MV-4-11 (cell line): ENCODE measurements at places on chromosomes 7 and 10.
A peak's percentile ranks its signal among the peaks of the same experiment; 100 is the strongest.

DNA sequence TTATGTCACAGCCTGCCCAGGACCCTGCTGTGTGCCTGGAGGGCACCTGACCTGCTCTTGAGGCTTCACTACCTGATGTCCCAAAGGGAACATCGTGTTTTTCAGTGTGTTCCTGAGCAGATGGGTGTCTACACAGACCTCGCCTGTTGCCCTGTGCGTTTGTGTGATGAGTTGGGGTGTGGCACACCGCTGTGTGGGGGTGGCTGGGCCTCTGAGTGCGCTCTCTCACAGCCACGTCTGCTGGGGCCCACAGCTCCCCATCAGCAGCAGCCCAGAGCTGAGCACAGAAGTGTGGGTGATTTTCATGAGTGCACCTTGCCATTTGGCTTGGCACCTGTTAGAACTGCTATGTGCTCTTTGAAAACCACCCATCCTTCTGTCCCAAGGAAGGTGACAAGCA lies 121.5 kb downstream of the NKX6-2 start:
- no peak for DNase-seq

- no peak for DNase-seq
Measured at GRCh38 chr10:129331207-129331838, 135.7 kb upstream of the MGMT start.

DNA sequence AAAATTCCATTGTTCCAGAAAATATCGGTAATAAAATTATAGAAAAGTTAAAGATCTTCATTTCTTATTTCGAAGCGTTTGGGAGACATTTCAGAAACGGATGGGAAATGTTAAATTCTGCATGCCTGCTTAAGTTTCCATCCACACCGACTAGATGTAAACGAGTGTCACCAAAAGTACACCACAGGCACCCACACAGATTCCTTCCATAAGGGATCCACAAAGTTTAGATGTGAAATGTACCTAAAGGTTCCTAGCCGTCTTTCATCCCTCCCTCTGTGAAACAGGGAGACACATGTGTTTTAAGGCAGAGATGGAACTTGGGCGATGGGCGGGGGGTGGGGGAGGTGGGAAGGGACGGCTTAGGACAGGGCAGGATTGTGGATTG lies 621 bp upstream of the CAV1 start:
- DNase-seq: no peak

DNA sequence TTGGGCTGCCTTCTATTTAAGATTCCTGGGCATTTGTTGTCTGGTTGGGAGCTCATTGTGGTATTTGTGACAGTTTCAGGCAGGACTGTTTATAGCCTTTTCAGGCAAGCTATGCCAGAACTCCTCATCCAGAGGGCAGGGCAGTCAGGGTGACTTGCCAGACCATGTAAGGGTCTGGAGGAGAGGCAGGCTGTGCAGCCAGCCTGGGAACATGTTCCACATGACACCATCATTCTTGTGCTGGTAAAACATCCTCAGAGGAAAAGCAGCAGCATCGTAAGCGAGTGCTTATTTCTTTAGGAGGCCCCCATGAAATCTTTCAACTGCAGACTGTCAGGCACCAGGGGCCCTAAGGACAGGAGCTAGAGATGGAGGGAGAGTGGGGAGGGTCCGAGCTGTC lies 44.0 kb upstream of the SORBS1 start:
- DNase-seq: no peak

- no peak for DNase-seq
Measured at GRCh38 chr7:84949501-84949900, 237.4 kb downstream of the SEMA3D start.

DNA sequence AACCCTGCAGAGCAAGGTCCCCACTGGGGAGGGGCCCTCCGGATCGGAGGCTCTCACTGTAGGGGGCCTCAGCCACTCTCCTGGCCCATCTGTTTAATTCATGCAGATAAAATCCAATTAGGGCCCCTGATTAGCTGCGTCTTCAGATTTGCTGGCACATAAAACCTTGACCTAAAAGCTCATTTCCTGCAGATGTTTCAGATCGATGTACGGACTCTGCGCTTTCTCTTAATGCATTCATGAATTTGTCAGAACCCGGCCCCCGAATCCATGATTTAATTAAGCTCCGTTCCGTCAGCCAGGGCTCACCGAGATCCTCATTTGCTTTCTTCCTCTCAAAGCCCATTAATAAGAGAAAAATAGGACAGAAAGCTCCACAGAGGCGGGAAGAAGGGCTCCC lies 40.0 kb upstream of the FOXL3 start:
- DNase-seq: no peak

DNA sequence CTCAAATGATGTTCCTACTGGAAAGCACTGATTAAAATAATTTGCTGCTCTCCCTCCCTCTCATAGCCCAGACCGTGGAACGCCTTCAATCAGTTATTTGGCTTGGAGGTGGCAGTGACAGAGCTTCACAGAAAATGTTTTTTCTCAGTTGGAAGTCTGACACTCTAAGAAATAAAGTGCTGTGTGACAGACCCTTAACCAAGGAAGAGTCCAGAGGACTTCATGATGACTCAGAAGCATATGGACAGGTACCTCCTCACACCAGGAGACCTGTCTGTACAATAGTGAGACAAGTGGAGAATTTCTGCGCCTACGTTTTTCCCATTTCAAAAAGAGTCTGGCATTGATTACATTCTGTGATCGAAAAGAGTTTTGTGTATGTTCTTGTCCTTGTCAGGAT lies 295.5 kb downstream of the DOCK4 start:
- no peak for DNase-seq

DNA sequence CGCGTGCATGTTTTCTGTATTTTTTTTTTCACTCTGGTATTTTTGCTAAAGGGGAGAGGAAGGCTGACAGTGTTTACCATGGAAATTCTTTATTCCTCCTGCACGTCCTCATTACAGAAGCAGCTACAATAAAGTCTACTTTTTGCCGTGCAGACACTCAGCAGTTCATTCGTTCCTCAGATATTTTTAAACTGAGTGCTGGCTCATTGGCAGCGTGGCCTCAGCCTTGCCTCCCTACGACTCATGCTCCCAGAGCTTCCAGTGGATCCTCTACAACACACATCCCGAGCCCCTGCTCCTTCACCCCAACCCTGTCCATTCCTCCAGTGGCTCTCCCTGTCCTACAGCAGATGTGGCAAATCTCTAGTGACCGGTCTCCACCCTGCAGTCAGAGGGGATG lies 239.2 kb upstream of the ZMIZ1 start:
- no peak for DNase-seq

GRCh38 chr10:23413629-23414089 lies 25.2 kb upstream of the OTUD1 start:
- peak; percentile 93 for DNase-seq

GRCh38 chr10:45420453-45421192 lies 46.6 kb downstream of the ALOX5 start:
- peak; percentile 82 for DNase-seq

DNA sequence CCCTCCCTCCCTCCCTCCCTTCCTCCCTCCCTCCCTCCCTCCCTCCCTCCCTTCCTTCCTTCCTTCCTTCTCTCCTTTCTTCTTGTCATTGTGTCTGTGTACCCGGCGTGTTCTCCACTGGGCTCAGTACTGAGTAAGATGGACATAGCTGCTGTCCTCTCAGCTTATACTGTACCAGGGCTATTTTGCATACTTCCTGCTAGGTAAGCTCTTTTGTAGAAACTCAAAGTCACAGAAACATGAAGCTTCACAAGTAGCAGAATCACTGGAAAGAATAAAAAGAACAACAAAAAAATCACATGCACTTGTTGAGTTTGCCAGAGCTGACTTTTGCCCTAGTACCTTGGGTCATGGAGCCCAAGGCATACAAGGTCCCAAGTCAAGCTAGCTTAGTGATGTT lies 125.7 kb downstream of the PLPP4 start:
- no peak for DNase-seq

GRCh38 chr10:79066411-79067240 lies 2.1 kb upstream of the ZMIZ1 start:
- DNase-seq: peak; percentile 20
